Fibroblast of skin of scalp (primary cell): ENCODE measurements at places on chromosomes 1 and 21.

DNA sequence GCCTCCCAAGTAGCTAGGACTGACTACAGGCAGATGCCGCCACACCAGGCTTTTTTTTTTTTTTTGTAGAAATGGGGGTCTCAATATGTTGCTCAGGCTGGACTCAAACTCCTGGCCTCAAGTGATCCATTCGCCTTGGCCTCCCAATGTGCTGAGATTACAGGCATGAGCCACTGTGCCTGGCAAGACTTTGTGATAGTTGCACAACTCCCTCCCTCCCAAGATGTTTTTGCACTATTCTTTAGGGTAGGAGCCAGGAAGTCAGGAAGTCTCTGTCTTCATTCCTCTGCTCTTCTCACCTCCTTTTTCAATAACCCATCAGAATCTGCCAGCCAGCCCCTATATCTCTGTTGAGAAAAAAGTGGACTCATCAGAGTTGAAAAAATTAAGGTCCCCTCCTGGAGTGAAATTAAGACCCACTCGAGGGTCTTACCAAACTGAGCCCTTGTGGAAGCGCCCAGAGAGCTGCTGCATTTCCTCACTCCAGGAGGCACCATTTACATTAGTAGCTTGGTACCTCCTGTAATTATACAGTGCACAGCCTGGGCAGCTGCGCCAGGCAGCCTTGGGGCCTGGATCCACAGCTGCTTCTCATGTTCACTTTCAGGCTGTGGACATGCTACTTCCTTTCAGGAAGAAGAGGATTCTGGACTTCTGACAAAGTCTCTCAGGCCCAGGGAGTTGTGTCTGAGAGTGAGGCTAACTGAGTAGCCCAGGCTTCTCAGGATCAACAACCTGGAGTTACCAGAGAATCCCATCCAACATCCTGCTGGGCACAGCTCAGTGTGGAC, 24.0 kb downstream of the TCEA3 start:
- DNase-seq = no peak

DNA sequence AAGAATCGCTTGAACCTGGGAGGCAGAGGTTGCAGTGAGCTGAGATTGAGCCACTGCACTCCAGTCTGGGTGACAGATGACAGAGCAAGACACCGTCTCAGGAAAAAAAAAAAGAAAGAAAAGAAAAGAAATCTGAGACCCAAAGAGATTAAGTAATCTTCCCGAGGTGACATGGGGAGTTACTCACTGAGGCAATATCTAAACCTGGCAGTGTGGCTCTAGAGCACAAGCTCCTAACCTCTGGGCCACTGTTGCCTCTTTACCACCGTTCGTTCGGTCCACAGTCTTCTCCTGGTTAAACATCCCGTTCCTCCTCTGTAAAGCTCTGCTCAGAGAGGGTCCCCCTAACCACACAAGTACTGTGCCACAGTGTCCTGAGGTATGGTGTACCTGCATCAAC, 1.5 kb downstream of the HMGCL start:
- no peak for DNase-seq

GRCh38 chr1:15764269-15764764, 5.7 kb downstream of the FBLIM1 start:
- DNase-seq = no peak

- DNase-seq = peak; percentile 20
Measured at GRCh38 chr1:14598498-14599182, at the start of gene KAZN. Gene KAZN (plus strand): TSS chr1:14598685.

- DNase-seq = no peak
Measured at GRCh38 chr1:246572785-246573184, 6.5 kb downstream of the CNST start.

DNA sequence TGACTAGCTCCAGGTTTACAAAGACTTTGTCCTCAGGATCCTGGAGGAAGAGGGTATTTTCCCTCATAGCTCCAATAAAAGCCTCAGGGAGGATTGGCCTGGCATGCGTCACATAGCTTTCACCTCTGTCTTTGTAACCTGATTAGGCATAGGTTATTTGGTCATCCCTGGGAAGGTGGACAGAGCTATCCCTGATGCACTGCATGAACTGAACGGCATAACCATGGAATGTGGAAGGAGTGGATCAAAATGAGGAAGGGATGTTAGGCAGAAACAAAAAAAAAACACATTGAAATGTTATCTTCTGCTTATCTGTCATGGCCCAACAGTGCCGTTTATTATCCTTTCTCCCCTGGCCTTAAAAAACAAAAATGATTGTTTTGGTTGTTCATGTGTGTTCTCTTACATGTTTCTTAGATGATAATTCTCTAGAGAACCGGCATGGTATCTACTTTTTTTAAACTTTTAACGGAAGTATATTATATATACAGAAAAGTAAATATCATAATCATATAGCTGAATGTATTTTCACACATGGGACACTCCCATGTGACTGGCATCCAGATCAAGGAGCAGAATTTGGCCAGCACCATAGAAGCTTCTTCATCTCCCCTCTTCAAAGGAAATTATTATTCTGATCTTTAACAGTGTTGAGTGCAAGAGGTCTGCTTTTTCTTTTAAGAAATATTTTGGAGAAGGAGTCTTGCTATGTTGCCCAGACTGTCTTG, 85.3 kb downstream of the RPS6KC1 start:
- no peak for DNase-seq

DNA sequence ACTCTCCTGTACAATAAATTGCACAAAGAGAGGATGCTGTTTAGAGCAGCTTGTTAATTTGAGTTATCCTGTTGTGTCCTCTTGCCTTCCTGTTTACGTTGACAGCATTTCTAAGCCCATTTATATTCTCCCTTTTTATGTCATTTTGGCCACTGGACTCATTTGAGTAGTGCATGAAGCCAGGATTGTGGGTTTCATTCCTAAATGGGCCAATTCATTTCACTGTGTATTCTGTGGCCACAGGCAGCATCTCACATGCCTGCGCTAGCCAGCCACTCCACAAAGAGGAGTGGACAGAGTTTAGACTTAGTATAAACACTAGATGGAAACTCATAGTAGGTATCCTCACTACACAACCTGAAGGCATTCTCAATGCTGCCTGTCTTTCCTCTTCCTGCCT, 73.4 kb downstream of the DTL start:
- no peak for DNase-seq

GRCh38 chr1:80919426-80919825, 881.3 kb upstream of the ADGRL2 start:
- DNase-seq = no peak

GRCh38 chr1:214753236-214753852, 150.3 kb downstream of the CENPF start:
- no peak for DNase-seq

DNA sequence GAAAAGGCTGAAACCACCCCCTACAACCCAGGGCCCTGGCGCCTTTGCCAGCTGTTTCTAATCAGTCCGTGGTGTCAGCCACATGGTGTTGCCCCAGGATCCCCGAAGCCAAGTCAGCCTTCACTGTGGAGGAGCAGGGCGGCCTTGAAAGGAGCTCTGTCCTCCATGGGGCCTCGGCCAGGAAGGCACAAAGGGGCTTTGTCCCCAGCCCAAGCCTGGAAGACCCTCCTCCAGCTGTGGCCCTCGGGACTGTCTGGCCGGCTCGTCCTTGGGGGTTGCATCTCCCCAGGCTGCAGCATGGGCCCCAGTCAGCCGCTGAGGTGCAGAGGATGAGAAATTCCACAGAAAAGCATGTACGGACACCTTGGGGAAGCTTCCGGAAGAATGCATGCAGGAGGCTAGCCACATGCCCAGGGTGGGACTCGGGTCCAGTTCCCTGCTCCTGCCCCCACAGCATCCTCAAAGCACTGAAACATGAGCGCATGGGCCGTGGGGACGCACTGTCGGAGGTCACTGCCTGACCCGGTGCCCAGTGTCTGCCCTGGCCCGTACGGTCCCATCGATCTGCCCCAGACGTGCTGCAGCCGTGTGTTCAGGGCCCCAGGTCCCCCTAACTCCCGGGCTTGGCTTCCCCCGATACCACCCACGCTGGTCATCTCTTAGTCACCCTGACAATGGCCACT, 38.6 kb upstream of the POFUT2 start:
- DNase-seq = peak; percentile 86

DNA sequence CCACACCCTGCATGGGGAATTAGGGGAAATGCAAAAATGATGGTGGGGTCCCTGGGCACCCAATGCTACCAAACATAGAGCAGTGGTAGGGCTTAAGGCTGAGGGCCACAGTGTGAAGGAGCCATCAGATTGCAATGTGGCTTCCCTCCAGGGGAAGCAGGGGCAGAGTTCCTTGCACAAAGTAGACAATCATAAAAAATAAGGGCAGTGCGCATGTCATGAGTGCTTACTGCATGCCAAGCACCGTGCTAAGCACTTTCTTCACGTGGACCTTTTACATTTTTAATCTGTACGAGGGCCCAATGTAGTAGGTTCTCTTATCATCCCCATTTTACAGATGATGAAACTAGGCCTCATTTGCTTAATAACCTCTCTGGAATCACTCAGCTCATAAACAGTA, 56.6 kb downstream of the DDX20 start:
- no peak for DNase-seq

DNA sequence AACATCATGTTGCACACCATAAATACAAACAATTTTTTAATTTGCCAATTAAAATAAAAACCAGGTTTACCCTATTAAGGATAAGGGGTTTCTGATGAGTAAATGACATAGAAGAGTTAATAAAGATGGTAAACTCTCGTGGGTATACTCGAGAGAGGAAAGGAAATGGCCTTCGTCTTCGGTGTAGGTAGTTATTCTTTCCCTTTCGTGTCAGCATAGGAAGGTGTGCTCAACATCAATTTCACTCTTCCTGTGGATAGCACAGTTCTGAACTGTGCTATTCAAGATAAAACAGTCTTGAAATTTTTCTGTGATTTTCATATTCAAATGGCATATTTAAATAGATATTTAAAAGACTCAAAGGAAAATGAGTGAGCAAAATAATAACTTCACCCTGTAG, 98.2 kb downstream of the RGL1 start:
- DNase-seq = no peak

GRCh38 chr1:36177589-36178431, 21.9 kb downstream of the MAP7D1 start:
- DNase-seq = no peak

GRCh38 chr1:37634244-37634991, at the start of gene RSPO1:
Gene RSPO1 (minus strand): TSS chr1:37634892. CDS start chr1:37629661, 5,231 bp downstream.
- peak; percentile 27 for DNase-seq

GRCh38 chr1:215911406-215911968, 344.4 kb downstream of the KCTD3 start:
- DNase-seq = peak; percentile 65

- no peak for DNase-seq
Measured at GRCh38 chr1:109252167-109252892, 3.0 kb downstream of the CELSR2 start.

DNA sequence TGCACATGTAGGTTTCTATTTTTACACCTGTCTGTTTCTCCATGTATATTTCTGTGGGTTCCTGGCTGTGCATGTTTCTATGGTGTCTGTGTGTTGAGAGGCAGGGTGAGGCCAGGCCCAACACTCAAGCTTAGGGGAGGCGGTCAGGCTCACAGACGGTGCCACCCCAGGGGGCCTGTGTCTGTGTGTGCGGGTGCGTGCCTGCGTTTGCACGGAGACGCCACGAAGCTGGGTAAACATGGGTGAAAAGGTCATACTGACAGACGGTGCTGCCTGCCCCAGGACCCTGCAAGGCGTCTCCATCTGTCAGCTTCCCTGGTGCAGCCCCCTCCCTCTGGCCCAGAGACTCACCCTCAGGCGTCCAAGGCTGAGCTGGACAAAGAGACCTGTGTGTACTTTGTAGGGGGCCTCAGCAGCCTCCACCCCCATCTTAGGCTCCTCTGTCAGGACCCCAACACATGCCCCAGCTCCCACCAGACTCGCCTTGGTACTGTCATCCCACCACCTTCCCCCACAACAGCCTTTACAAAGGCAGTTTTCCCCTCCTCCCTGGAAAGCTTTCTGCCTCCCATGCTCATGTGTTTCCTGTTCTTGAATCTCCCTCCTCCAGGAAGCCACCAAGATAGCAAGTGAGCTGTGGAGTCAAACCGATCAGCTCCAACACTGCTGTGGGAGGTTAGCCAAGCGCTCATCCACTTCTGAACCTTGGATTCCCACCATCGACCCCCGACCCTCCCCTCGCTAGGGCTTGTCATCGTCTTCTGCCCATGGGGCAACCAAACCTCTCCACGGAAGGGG, 34.1 kb downstream of the PTPRF start:
- DNase-seq = no peak

- no peak for DNase-seq
Measured at GRCh38 chr1:65791801-65792668, 660 bp upstream of the PDE4B start.

DNA sequence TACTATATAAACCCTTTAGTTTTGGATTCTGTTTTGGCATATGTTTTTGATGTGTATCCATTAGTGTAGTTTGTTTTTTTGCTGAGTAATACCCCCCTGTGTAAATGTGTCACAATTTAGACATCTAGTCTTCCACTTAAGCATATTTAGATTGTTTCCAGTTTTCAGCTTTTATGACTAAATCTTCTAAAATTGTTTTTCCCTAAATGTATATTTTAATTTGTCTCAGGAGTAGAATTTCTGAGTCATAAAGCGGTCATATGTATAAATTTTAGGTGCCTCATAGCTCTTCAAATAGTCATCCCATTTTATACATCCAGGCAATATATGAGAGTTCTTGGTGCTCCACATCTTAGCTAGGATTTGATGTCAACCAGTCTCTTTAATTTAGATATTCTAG, 1348.0 kb downstream of the MRPL39 start:
- DNase-seq = peak; percentile 80

- no peak for DNase-seq
Measured at GRCh38 chr1:229972600-229973296, 94.3 kb upstream of the GALNT2 start.

GRCh38 chr21:37780991-37781983, 135.0 kb downstream of the KCNJ6 start:
- no peak for DNase-seq

GRCh38 chr1:47608296-47608875, 170.5 kb downstream of the FOXD2 start:
- DNase-seq = no peak

DNA sequence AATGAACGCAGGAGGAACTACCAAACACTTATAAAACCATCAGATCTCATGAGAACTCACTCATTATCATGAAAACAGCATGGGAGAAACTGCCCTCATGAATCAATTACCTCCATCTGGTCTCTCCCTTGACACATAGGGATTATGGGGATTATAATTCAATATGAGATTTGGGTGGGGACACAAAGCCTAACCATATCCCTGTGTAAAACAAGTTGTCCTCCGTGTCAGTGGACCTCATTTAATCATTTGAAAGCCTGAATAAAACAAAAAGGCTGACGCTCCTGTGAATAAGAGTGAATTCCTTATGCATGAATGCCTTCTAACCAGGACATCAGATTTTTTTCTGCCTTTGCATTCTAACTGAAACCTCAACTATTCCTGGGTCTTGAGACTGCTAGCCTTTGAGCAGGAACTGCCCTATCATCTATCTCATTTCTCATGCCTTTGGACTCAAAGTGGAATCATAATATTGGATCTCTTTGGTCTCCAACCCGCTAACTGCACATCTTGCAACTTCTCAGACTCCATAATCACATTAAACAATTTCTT, 648.8 kb downstream of the ADGRL2 start:
- DNase-seq = peak; percentile 57

- DNase-seq = peak; percentile 8
Measured at GRCh38 chr1:45833361-45833760, 29.9 kb downstream of the MAST2 start.

- DNase-seq = no peak
Measured at GRCh38 chr1:201014816-201015200, 8.7 kb downstream of the KIF21B start.

GRCh38 chr1:108082001-108082400, 117.0 kb upstream of the VAV3 start:
- DNase-seq = no peak
